ENCODE measurements at places on chromosomes 13 and 19. TPM values are rescaled to one million over a fixed set of nuclear protein-coding genes. Genes with fewer than 3 reads are reported as not detected.

DNA sequence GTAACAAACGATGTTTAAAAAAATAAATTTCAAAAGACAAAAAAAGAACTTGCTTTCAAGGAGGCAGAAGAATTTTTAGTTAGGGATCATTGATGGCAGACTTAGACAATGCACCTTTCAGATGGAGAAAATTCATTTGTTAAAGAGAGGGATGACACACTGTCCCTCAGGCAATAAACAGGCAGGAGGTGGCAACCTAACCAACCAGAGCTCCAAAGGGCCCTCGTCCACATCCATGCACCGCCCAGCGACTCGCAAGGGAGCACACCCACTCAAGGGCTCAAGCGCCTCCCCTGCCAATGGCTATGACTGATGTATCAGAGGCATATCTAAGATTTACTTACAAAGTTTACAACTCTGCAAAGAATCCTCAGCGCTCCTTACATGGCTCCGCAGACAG lies 81.9 kb downstream of the TUBGCP3 start:
- no peak for DNase-seq

GRCh38 chr13:105543742-105544141 lies 991.7 kb downstream of the EFNB2 start:
- no peak for DNase-seq

DNA sequence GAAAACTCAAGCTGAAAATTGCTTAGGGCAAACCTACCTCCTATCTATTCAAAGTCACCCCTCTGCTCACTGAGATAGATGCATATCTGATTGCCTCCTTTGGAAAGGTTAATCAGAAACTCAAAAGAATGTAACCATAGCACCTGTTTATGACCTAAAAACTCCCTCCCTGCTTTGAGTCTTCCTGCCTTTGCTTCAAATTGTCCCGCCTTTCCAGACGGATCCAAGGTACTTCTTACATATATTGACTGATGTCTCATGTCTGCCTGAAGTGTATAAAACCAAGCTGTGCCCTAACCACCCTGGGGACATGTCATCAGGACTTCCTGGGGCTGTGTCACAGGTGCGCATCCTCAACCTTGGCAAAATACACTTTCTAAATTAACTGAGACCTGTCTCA lies 118.6 kb downstream of the TBC1D4 start:
- DNase-seq = no peak

GRCh38 chr13:32905063-32905863 lies 111.0 kb upstream of the KL start:
- no peak for DNase-seq

GRCh38 chr13:23350009-23350408 lies 83.5 kb downstream of the SACS start:
- DNase-seq = no peak

- DNase-seq = no peak
These were observed at the start of gene CYP4F22 for GRCh38 chr19:15508035-15508710. Gene CYP4F22, plus strand, starts transcription at chr19:15508525. Its CDS starts 16,812 bp downstream, at chr19:15525337.

GRCh38 chr19:55160128-55160985 lies 2.8 kb upstream of the TNNI3 start:
- peak; percentile 78 for DNase-seq

DNA sequence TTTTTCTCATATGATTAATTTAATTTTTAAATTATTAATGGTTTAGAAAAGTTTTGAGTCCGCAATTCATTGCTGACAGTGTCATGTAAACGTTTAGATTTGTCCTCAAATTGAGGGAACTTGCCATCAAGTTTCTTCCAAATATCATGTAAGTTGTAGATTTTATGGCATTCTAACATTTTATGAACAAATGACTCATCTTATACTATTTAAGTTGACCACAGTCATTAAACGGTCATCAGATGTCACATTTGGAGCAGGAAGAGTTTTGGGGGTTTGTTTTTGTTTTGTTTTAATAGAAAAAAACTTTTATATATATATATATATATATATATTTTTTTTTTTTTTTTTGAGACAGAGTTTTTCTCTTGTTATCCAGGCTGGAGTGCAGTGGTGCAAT lies 4.3 kb downstream of the ZNF114 start:
- peak; percentile 52 for DNase-seq

DNA sequence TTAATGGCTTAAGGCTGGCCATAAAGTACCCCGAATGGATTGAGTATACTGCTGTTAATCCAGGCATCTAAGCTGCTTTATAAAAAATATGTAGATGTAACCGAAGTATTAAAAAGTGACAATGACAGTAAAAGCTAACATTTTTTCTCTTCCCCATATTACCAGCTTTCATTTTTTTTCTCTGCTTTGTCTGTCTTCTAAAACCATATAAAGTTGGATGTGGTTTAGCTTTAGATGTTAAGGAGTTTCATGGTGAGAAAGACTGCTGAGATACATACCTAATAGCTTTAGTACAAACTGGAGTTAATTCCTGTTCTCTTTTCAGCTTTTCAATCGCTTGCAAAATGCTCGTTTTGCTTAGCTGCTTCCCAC lies 838 bp downstream of the AKAP11 start:
- no peak for DNase-seq

- DNase-seq = no peak
These were observed 23.5 kb downstream of the ZNF43 start for GRCh38 chr19:21812448-21812847.

DNA sequence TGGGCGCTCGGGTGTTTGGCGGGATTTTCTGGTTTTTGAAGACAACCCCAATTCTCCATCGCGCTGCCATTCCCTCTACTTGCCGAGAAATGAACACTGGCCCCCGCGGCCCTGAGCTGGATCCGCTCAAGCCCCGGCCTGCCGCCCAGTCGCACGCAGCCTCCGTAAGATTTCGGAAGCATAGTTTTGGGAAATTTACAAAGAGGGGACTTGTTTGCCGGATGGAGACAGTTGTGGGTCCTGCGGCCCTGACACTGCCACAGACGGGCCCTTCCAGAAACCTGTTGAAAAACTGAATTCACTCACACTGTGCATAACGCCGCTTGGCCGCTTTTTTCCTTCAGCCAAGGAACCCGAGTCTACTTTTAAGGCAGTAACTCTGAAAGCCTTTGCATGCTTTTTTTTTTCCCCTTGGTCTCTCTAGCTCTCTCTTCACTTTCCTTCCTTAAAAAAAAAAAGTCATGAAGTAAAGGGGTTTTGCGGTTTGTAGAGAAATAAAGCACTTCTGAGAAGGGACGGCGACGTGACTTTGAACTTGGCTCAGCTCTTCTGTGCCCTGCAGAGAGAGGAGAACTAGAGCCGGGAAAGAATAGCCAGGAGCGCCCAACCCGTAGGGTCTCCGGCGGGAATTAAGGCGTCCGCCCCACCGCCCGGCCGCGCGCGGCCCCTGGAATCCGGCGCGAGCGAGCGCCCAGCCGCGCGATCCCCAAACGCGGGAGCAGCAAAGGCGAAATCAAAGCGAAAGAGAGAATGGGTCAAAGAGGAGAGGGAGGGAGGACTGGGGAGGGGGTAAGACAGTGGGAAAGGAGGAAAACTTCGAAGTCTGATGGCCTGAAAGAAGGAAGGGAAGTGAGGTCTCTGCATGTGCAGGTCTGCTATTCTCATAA lies 3.4 kb upstream of the ZIC2 start:
- no peak for DNase-seq

- DNase-seq = no peak
These were observed 5.3 kb upstream of the UQCR11 start for GRCh38 chr19:1610579-1610978.

GRCh38 chr19:51473009-51473707 lies 5.2 kb upstream of the CEACAM18 start:
- DNase-seq = peak; percentile 58

DNA sequence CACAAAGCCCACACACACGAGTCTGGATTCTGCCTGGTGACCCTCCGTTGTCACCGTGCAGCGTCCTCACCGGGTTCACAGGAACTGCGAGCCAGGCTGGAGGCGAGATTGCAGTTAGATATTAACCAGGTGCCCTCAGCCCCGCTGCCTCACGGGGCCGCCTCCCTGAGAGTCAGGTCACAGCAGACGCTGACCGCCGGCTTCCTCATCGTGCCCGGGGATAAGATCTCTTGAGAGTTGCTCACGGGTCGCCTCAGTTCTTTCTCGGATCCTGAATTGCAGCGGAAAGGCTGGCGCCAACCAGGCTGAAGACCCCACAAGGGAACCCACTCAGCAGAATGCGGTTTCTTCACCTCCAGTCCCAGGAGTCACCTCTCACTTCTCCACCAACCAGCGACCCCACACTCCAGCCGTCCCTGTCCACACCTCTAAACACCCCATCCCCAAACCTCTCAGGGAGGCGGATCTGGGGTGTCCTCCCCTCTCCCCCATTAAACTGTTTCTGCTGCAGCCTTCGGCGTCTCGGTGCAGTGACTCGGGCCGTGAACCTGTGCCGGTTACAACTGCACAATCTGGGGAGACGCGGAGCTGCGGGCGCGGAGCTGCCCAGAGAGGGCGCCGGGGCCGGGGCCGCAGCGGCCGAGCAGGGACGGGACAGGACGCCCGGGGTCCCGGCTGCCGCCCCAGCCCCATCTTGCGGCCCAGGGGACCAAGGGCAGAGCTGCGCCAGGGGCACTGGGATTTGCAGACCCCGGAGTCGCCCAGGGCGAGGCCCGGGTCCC lies 591 bp downstream of the ZNF823 start:
- DNase-seq = peak; percentile 12

- DNase-seq = no peak
These were observed 27.6 kb upstream of the MAP3K10 start for GRCh38 chr19:40163541-40164129.

DNA sequence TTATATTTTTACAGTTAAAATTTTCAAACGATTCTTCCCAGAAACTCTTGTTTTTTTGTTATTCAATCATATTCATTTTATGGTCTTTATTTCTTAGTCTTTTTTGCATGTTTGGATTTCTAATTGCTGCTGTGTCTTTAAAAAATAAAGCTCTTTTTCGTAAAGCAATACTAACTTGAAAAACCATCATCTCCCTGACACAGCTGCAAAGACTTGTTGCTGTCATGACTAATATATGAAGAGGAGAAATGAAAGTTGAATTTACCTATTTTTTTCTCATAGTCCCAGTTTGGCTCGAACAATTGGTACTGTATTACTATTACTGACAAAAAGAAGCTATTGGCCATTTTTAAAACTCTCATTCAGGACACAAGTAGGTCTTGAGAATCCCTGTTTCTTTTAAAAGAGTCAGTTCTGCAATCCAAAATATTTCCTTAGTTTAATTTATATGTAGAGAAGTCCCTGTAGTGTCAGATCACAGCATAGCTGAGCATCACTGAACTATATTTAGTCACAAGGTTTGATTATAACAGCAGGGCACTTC lies 12.1 kb upstream of the SPART start:
- DNase-seq = no peak

- no peak for DNase-seq
These were observed 609.8 kb upstream of the KLF12 start for GRCh38 chr13:74743992-74744391.

DNA sequence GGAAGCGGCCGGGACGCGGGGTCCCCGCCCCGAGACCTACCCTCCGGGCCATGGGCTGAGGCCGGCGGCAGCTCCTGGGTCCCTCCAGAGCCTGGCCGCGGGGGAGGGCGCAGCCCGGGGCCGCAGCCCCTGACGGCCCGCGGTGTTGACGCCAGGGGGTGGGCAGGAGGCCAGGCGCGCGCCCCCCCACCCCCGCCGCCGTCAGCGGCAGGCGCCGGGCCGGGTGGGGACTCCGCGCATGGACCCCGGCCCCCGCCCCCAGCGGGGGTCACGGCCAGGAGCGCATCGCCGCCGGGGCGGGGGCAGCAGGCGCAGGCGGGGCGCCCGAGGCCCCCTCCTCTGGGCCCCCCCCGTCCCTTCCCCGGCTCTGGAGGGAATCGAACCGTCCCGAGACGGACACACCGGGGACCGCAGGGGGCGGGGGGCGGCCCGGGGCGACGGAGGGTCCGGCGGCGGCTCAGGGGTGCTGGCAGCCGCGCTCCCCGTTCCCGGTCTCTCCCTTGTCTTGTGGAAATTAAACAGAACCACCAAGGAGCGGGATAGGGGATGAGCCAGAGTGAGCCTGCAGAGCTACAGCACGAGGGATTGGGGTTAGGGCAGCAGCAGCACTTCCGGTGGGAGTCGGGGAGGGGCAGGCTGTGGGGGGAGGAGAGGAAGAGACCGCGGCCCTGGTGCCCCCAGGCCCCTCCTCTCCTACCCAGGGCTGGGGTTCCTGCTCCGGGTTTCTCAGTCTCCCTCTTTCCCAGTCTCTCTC lies at the start of gene MEIS3:
TSS of gene MEIS3 (minus strand) at position 498 of the 754 bp plus-strand sequence. CDS start at position 52, 446 bp downstream.
- no peak for DNase-seq

- DNase-seq = no peak
These were observed 16.0 kb downstream of the SPATA13 start for GRCh38 chr13:24176351-24177101.

- DNase-seq = no peak
These were observed 363.2 kb downstream of the GPC6 start for GRCh38 chr13:93589788-93590187.

DNA sequence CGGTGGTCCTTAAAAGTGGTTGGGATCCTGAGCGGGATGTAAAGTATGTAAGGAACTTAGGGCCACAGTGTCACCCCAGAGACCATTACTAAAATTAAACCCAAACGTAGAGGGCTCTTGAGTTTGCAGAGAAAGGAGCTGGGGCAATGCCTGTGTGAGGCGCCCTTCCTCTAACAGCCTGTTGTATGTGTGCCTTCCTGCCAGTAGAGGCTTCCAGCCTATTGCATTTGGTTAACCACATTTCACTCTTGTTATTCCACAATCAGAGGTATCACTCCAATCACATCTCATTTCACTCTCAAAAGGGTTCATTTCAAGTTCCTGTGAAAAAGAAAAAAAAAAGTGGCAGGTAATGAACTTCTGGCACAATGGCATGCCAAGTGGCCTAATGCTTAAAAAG lies 29.4 kb downstream of the DIAPH3 start:
- peak; percentile 12 for DNase-seq

GRCh38 chr19:43820884-43821215 lies 6.3 kb upstream of the ZNF283 start:
- DNase-seq = no peak

- no peak for DNase-seq
These were observed 418.9 kb downstream of the FGF14 start for GRCh38 chr13:101982903-101983302.

GRCh38 chr19:18735324-18735723 lies 51.8 kb downstream of the CRTC1 start:
- DNase-seq = no peak

GRCh38 chr19:19571071-19571786 lies 33.2 kb downstream of the CILP2 start:
- DNase-seq = no peak

- no peak for DNase-seq
These were observed 20.3 kb downstream of the C19orf81 start for GRCh38 chr19:50669302-50670101.

The MCF2L gene
- not detected for total RNA-seq

The ZNF667 gene
- total RNA-seq = 0.69 TPM

The OR10H1 gene
- not detected for total RNA-seq

The COL5A3 gene
- total RNA-seq = 2.8 TPM

The LRP3 gene
- 1.9 TPM for total RNA-seq

The RUBCNL gene
- not detected for total RNA-seq

The PGLYRP2 gene
- not detected for total RNA-seq

The TNPO2 gene
- 59.7 TPM for total RNA-seq

The CLEC17A gene
- not detected for total RNA-seq

The BRCA2 gene
- total RNA-seq = 7.8 TPM

The CPAMD8 gene
- 0.20 TPM for total RNA-seq

The SMIM44 gene
- total RNA-seq = not detected

The FFAR1 gene
- not detected for total RNA-seq

The ZNF526 gene
- 18.2 TPM for total RNA-seq

The TMEM221 gene
- not detected for total RNA-seq

The KLK6 gene
- total RNA-seq = not detected

The ZNF540 gene
- 0.28 TPM for total RNA-seq
